ENCODE measurements at places on chromosomes 6 and 20.

GRCh38 chr6:125819535-125820326, 29.0 kb downstream of the NCOA7 start:
- no peak for DNase-seq

DNA sequence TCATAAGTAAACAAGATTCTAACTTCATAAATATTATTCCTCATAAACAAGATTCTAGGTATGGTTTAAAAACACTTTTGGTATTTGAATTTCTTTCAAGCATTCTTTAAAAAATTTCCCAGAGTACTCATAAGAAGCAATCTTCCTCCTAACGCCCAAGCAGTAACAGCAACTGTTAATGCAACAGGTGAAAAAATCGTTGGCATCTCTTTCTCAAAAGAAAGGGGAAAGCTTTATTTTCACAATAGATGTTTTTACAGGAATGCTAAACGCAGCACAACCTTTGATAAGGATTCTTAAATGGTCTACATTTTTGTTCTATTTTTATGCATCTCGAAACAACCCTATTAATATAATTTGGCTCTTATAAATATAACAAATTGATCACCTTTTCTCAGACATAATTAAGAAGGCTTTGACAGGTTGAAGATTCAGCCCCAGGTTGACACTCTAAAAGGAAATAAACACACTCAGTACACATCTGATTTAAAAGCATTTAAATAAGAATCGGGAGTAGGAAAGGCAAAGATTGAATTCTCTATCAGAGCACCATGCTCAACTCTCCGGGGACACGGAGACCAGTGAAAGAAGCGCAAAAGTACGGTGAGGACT, 634 bp downstream of the AHI1 start:
- DNase-seq, result no peak

GRCh38 chr6:33339193-33339592, 21.6 kb upstream of the ZBTB22 start:
- DNase-seq, result no peak

DNA sequence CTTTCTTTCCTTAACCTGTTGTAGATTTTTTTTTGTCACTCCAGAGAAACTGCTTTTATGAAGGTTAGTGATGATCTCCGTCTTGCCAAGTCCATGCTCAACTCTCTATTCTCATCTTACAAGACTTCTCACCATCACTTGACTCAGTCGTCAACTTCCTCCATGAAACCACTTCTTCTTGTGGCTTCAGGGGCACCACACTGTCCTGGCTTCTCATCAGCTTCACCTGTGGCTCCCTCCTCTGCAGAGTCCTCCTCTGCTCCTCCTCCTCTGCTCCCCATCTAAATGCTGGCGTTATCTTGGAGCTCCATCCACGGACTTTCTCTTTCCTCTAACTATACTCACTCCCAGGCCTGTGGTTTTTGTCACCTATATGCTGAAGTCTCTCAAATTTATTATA, 187.5 kb downstream of the BACH2 start:
- DNase-seq, result no peak

DNA sequence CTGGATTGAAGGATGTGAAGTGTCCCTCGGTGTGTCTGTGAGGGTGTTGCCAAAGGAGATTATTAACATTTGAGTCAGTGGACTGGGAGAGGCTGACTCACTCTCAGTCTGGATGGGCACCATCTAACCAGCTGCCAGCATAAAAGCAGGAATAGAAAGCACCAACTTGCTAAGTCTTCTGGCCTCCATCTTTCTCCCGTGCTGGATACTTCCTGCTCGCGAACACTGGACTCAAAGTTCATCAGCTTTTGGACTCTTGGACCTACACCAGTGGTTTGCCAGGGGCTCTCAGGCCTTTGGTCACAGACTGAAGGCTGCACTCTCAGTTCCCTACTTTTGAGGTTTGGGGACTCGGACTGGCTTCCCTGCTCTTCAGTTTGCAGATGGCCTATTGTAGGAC, 220.3 kb upstream of the LRFN2 start:
- no peak for DNase-seq

DNA sequence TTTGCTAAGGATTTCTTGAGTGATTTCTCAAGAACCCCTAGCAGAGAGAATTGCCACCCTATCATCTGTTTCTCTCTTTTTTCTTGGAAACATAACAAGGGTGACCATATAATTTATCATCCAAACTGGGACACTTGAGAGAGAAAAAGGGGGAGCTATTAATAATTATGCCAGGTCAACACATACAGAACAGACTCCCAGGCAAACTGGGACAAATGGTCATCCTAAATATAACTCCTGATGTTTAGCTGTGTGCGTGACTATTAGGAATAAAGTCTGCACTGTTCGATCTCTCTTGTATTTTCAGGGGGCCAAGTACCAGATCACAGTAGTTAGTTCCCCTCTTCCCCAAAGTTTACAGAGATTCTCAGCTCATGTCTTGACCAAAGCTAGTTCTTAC, 11.7 kb upstream of the HS3ST5 start:
- DNase-seq, result no peak

DNA sequence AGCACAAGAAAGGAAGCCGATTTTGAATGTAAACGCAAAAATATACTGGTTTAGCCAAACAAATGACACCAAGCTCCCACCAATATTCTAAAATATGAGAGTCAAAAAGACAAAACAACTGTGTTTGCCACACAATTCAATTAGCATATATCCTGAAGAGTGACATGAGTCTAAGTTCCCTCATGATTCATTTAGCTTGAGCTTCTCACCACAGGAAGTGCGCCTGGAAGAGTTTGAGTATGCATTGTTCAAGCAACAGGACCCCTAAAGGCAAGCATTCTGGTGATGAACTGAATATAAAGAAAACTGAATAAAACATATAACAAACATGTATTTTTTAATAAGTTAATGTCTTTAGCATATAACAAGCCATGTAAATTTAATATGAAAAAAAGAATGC, 115.2 kb upstream of the RUNX2 start:
- DNase-seq, result no peak

DNA sequence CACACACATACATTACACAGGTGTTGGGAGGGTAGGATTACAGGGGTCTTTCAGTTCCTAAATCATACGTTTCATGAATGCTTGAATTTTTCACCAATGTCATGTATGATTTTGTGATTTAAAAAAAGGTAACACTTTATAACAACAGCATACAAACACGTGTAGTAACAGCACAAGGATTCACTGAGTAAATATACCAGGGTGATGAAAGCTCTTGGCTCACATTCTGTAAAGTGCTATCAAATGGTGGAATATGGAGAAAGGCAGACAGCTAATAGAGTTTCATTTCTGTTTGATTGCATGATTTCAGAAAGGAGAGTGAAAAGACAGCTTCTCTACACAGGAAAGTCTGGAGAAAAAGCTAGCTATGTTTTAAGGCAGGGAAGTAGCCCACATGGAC, 231.9 kb downstream of the CD83 start:
- DNase-seq, result no peak

GRCh38 chr20:57440678-57441509, 49.7 kb downstream of the RBM38 start:
- peak; percentile 84 for DNase-seq

- DNase-seq, result no peak
Measured at GRCh38 chr6:15145821-15146220, 100.0 kb upstream of the JARID2 start.

DNA sequence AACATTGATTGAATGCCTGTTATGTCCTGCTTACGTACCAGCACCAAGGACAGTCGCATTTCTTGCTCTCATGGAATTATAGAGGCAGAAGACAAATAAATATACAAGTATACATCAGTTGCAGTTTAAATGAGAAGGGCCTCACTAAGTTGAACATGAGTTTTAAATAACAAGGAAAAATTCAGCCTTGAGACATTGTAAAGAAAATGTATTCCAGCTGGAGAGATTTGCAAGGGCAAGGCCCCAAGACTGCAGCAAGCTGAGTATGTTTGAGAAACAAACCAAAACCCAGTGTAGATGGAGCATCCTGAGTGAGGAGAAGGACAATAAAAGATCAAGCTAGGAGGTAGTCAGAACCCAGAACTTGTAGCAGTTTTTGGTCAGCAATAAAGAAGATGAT, 123.2 kb upstream of the BMP5 start:
- DNase-seq, result no peak

DNA sequence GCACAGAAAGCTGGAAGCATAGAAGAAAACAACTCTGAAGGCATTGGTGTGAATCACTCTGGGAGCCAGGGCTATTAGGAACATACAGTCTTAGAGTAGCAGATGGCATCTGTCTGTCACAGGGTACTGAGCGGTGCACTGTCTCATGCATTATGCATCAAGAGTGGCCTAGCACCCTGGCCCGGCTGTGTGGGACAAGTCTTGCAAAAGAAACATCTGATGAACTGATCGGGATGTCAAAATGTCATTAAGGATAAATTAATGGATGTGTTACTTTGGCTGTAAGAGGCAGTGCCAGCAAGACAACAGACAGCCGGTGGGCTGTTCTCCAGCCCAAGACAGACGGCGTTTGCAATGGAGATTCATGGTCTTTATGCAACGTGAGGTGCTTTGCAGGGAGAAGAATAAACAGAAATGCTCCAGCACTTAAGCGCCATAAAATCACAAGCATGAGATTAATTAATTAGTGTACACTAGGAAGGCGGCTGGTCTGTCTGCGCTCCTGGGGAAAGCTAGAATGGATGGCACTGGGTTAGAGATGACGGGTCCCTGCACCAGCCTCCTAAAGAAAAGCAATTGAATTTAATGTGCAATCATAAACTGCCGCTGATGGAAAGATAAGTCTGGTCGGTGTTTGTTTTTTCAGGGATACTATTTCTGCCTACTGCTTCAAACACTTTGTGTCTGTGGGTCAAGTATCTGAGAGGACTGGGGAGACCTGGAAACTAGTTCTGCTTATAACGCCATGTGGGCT, 600.6 kb upstream of the CHD6 start:
- DNase-seq, result no peak

GRCh38 chr6:164210323-164210722, 795.8 kb downstream of the QKI start:
- no peak for DNase-seq

GRCh38 chr6:170575250-170575649, 9.2 kb downstream of the PDCD2 start:
- DNase-seq, result no peak

DNA sequence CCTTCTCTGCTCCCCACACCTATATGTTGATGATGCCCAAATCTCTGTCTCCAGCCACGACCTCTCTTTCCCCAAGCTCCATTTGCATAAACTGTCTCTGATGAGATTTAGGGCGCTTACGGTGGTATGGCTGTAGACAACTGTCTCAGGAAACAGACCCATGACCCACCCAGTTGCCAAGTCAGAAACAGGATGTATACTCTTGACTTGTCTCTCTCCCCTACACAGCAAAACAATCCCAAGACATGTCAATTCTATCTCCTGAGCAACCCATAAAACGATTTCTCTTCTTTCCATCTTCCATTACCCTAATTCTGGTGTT, 13.9 kb downstream of the GNL1 start:
- DNase-seq, result no peak

DNA sequence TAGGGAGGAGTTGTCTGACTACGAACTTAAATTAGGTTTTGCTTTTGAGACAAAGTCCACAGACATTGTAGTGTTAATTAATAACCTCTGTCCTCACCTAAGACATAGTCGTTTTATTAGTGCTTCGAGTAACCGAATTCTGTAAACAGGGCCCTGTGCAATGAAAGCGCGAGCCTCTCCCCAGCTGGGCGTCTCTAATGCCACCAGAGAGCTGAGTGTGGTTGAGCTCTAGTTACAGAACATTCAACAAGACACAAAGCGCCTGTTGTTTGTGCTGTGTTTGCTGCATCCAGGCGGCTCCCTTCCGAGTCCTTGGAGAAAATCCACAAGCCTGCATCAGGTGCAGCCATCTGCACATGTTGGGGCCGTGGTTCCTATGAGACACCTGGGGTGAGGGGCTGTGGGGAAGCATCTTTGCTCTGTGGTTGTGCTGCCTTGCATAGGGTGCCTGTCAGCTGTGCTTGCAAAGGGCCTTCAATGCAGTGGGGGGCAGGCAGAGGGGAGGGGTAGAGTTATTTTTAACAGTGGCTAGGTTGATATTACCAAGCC, 63.9 kb downstream of the CD164 start:
- DNase-seq, result no peak

- DNase-seq, result no peak
Measured at GRCh38 chr6:27334141-27334540, 22.1 kb upstream of the POM121L2 start.

DNA sequence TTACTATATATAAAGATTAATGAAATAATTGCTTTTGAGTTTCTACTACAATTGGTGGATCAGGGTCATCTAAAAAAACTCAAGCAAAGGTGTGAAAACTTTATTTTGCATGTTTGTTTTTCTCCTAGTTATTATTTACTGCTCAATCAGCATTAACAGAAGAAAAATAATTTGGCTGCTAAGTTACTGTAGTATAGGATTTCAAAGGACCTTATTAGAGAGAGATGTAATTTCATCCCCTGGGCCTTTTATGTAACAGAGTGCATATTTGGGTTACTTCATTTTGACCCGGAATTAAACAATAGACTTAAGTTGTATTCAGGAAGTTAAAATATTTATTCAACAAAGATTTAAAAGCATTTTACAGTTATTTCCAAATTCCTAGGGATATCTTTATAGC, 49.8 kb downstream of the EYA4 start:
- no peak for DNase-seq

GRCh38 chr6:30101444-30102413, 11.2 kb downstream of the TRIM31 start:
- peak; percentile 86 for DNase-seq

DNA sequence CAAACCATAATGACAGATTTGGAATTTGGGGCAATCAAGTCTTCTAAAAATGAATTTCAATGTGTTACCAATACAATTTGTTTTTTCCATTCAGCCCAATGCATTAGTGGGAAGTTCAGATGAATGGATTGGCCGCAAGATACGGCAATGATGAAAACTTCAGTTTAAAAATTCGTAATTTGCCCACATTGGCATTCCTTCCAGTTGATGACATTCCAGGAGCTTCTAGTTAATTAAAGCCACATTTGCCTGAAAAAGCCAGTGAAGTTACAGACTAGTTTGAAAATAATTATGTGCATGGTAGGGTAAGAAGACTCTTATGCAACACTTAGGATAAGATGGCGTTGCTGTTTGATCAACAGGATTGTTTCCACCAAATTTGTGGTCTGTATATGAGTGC, 46.2 kb downstream of the NHLRC1 start:
- no peak for DNase-seq

DNA sequence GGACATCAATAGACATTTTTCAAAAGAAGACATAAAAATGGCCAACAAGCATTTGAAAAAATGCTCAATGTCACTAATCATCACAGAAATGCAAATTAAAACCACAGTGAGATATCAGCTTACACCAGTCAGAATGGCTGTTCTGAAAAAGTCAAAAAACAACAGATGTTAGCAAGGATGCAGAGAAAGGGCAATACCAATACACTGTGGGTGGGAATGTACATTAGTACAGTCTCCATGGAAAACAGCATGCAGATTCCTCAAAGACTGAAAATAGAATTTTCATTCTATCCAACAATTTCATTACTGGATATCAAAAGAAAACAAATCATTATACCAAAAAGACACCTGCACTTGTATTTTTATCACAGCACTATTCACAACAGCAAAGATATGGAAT, 85.3 kb downstream of the DCDC2 start:
- no peak for DNase-seq

- peak; percentile 65 for DNase-seq
Measured at GRCh38 chr6:39377539-39377950, 55.0 kb upstream of the KCNK16 start.

- no peak for DNase-seq
Measured at GRCh38 chr6:87993356-87993755, 54.3 kb upstream of the SPACA1 start.

- DNase-seq, result no peak
Measured at GRCh38 chr6:118704915-118705314, 53.5 kb upstream of the CEP85L start.
